Hepatocyte (in vitro differentiated cells): ENCODE measurements at places on chromosomes 3 and 15.

DNA sequence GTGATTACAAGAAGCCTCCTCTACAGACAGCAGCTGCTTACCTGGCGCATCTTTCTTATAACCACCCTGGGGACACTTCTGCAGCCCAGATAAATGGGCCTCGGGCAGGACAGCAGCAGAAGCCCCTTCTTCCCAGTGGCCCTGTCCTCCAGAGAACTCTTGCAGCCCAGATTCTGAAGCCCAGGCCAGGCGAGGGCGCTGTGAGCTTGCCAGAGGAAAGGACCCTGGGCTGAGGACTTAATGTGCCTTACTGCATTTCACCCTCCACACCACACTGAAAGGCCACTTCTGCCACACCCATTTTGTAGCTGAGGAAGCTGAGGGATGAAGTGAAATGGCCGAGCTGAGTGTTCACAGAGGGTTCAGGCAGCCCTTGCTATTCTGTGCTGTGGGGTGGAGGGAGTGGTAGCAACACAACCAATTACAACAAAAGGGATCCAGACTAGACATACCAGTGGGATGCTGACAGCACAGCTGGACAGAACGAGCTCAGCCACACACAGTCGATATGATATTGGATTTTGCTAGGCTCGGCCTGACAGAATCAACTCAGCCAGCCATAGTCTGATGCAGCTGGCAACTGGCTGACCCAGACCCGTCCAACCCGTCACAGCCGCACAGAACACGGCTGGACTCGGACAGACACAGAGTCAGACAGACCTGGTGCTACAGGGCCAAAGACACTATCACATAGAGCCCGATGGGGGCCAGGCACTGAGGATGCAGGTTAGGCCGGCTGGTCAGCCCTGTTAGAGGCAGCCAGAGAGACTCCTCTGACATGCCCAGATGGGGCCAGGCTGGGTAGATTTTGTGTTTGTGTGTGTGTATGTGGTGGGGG, 7.3 kb downstream of the ACOX2 start:
- DNase-seq: peak; percentile 54

DNA sequence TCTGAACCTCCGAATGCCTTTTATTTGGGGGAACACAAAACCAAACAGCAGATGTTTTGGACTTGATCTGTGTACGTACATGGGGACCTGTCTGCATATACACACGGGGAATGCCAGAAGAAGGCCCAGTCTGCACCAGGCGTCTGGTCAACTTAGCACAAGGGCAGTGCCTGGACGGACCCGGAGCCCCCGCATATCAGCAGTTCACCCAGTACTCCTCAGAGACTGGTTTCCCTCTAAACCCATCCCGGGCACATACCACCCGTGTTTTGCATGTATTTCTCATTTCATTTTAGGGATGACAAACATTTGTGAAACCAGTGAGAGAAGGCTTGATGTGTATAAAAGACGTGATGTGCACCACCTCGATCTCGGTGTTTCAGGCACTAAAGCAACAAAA, 49.7 kb downstream of the KLHL25 start:
- no peak for DNase-seq

- no peak for DNase-seq
Measured at GRCh38 chr15:63805993-63806980, 27.5 kb downstream of the HERC1 start.

DNA sequence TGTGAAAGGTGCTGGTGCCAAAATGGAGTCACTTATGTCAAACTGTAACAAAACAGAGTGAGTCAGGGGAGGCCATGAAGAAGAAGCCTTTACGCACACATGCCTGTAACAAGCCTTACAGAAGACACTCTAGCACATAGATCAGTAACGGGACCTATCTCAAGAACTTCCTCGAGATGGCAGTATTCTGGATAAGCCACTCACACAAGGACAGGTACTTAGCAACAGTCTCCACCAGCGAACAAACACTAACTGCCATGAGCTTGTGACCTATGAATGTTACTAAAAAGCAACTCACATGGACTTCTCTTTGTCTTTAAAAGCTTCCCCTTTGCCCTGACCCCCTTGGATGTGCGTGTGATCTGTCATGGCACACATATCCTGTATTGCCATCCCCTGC, 235.1 kb downstream of the CD47 start:
- DNase-seq: peak; percentile 33

GRCh38 chr3:79947957-79948356, 180.2 kb upstream of the ROBO1 start:
- no peak for DNase-seq
